ENCODE measurements at places on chromosomes 1 and 21.

GRCh38 chr1:63674238-63674864, 81.1 kb downstream of the PGM1 start:
- peak; percentile 92 for DNase-seq

GRCh38 chr1:9270290-9270883, 22.3 kb upstream of the SPSB1 start:
- no peak for DNase-seq

DNA sequence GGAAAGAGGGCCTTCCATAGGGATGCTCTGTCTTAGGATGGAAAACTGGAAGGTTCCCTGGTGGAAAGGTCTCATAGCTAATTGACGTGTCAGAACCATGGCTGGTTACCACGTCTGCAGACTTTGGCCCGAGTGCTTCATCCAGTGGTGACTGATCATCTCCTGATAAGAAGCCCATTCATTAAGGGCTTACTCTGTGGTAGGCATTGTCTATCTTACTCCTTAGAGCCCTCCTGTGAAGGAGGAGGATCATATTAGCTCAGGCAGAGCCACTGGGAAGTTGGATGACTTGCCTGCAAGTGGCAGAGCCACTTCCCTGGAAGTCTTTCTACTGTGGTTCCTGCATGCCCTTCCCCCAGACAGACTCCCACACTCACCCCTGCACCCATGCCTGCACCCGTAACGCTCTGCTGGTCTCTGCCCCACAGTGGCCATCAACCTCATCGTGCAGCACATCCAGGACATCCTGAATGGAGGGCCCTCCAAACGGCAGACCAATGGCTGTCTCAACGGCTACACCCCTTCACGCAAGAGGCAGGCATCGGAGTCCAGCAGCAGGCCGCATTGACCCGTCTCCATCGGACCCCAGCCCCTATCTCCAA, 79.9 kb downstream of the UCK2 start:
- DNase-seq, result no peak

GRCh38 chr1:204287466-204287891, 72.2 kb downstream of the PLEKHA6 start:
- DNase-seq, result no peak

GRCh38 chr1:40638097-40639036, 27.1 kb downstream of the RIMS3 start:
- no peak for DNase-seq

- no peak for DNase-seq
Observed at GRCh38 chr1:182405578-182405977, 5.1 kb upstream of the TEDDM1 start.

DNA sequence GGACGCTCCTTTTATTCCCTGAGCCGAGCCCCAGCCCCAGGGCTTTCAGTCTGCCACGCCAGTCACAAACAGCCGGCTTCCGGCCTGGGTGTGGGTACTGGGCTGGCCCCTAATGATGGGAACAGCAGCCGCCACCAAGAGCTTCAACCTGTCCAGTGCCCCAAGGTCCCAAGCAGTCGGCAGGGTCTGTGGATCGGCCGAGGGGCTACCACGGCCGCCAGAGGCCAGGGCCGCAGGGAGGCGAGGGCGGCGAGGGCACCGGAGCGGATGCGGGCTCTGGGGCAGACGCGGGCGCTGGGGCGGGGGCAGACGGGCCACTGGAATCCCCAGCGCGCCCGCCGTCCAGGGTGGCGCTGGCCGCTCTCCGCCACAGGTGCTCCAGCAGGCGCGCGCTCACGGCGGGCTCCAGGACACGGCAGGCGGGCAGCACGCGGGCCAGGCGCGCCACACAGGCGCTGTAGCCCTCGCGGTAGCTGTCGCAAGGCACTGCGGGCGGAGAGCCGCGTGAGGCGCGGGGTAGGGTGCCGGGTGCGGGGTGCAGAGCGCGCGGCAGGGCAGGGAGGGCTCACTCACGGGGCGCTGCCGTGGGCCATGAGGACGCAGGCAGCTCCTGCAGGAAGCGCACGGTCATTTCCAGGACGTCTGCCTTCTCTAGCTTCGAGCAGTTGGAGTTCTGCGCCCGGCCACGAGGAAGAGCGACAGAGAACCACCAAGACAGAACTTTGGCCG, 887 bp downstream of the HES2 start:
- DNase-seq, result no peak

GRCh38 chr1:209527993-209528717, 55.4 kb upstream of the CAMK1G start:
- DNase-seq, result no peak

DNA sequence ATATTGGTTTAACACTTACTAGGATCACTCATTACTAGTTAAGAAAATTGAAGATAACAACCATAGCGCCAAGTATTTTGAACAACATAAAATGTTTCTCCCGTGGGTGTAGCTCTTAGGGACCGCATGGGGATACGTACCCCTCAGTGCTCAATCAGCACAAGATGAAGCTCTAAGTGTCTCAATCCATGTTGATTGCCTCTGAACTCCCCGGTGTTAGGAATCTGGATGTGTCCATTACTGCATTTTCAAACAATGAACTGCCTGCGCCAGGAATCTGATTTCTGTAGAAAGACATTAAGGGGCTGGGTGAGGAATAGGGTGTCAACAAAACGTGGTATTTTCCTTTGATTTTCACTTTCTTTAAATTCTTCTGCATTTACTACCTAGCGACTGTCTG, 100.2 kb downstream of the LMO4 start:
- DNase-seq, result no peak

DNA sequence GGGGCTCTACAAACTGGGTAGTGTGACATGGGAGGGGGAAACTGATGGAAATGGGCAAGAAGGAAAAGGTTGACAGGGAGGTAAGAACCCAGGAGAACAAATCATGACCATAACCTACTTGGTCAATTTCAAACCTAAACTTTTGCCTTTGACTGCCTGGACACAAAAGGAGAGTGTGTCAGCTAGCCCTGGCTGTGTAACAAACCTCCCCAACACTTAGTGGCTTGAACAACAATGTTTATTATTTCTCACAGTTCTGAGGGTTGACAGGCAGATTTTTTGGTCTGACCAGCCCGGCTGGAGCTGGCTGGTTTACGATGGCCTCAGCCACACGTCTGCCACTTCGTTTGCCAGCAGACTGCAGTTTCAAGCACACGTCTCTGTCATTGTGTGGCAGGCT, 92.5 kb downstream of the WDR4 start:
- no peak for DNase-seq

GRCh38 chr21:15130751-15131150, 66.0 kb upstream of the NRIP1 start:
- DNase-seq, result no peak

GRCh38 chr1:48002142-48002541, 5.0 kb upstream of the TRABD2B start:
- DNase-seq, result no peak

DNA sequence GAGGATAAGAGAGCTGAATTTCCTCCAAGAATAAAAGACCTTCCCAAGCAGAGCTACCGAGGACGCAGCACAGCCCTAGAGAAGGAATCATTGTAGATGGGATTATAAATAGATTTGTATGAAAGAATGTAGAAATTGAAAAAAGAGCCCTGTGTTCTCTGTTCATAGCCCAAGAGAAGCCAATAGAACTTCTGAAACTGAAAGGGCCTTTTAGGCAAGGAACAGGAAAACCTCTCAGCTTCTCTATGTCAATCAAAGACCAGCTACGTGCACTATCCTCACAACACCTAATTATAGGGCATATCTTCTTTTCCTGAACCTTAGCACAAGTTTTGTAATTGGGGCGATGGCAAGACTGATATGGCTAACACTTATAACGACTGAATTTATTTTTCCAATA, 192.4 kb upstream of the RNPC3 start:
- no peak for DNase-seq

DNA sequence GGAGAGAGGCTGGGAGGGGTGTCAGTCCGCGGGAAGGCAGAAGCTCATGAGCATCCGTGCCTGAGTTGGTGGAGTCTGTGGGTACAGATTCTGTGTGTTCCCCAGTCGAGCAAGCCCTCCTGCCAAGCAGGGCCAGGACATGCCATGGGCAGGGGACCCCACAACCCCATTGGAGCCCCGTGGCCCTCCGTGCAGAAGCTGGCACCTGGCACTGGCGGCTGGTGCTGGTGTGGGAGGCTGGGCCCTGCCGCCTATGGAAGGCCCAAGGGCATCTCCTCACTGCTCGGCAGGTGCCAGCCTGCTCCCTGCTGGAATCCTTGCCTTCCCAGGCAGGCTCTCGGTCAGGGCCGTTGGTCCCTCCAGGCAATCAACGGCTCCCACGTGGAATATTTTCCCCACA, 73.7 kb downstream of the UBE2T start:
- no peak for DNase-seq

GRCh38 chr1:1398677-1399186, 403 bp downstream of the CCNL2 start:
- DNase-seq, result no peak

- no peak for DNase-seq
Observed at GRCh38 chr1:2433936-2434655, 21.7 kb upstream of the PEX10 start.

DNA sequence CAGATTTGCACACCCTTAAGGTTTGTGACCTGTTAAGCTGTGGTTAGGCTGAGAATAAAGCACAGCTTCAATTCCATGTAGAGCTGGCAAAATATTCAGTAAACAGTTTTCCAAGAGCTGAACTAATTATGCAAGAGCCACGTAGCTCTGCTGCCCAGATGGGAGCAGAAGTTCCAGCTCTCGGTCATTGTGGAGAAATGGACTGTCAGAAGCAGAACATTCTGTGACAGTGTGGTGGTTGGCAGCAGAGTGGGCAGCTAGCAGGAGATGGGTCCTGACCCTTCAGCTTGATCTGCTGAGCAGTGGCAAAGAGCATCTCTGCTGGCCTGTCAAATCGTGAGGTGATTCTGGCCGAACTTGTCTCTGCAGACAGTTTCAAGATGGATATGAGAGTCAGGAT, 23.2 kb downstream of the RHOU start:
- no peak for DNase-seq

DNA sequence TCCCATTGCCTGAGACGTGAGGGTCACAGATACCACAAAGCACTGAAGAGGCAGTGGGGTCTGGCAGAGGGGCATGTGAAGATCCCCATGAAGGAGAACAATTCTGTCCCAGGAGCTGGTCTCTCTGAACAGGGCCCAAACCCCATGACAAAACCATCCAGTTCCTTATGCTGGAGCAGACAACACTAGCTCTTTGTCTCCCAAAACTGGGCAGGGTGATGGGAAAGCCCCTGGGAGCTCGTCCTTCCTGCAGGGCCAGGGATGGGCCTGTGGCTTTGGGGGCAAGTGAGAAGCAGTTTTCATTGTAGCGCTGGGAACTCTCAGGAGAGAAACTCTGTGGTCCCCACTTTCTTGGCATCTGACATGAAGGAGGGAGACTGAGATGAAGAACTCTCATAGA, 8.8 kb downstream of the ETV3L start:
- no peak for DNase-seq

- peak; percentile 76 for DNase-seq
Observed at GRCh38 chr1:8962812-8963530, 17.3 kb downstream of the CA6 start.

DNA sequence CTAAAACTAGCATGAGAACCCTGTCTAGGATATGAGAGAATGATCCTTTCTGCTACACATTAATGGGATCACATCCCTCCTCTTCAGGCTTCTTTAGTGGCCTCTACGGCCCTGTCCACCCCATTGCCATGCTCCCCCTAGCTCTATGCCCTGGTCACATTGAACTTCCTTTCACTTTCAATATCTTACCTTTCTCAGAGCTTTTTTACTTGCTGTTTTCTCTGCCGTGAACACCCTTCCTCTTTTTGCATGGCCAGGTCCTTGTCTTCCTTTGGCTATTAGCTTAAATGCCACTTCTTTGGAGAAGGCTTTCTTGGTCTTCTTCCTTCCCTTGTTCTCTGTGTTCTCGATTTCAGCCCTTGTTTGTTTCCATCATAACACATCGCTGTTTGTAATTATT, 97.4 kb downstream of the GIPC2 start:
- no peak for DNase-seq

DNA sequence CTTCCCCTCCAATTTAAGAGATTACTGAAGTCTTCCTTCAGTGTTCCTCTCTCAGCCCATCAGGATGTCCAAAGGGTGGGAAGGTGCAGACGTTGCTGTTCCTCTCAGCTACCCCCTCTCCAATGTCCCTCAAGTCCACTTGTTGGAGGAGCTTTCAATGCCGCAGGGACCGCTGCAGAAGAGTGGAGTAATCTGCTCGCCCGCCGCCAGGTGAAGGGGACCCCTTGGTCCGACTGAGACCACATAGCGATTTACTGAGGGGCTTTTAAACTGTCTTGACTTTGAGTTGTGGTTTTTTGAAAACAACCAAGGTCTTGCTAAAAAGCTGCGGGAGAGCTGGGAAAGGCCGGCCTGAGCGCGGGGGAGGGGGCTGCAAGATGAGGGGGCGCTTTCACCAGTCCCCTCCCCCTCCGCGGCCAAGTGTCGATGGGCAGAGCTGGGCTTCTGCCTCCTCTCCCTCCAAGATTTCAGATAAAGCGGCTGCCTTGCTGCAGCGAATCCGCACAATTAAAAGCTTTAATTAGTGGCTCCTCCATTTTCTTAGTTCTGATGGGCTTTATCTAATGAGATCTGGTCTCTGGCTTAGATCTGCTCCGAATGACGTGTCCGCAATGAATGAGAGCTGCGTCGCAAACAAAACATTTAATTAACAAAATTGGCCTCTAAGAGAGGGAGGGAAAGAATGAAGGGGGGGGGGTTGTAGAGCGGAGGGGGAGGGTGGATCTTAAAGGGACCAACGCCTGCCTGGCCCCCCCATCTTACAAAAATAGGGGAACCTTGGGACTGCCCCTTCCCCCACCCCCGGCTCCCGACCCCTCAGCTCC, 5.9 kb downstream of the LMO4 start:
- no peak for DNase-seq

DNA sequence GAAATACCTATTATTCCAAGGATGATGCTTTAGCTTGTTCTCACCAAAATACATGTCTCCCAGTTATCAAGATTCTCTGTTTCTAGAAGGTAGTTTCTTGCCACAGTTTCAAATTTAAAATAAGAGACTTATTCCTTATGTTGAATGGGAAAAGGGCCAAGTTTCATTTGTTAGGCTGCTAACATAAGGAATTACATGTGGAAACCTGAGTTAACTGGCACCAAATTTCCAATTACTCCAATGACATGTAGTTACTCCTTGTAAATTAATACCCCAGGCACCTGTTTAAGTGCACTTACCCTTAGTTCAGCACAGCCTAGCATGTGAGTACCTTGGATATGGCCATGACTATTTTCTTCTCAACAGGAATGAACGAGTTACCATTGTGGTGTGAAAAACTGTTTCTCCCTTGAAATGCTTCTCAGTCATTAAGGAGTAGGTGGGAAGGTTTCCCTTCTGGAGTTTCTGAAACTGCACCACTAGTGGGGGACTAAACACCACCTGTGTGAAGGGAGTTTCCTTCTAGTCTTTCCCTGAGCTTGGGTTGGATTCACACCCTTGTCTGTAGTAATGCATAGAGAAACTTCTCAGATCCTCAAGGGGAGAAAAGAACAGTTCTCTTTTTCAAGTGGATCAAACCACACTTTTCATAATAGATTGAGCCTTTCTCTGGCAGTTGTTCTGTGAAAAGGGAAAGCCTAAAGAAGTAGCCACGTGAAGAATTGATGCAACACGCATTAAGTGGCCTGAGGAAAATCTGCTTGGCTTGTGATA, 32.3 kb upstream of the LRRC8C start:
- no peak for DNase-seq

- DNase-seq, result no peak
Observed at GRCh38 chr1:207750631-207751305, 1.1 kb upstream of the CD46 start.
